ENCODE measurements at places on chromosomes 5 and 9. TPM values are rescaled to one million over a fixed set of nuclear protein-coding genes. Genes with fewer than 3 reads are reported as not detected.

DNA sequence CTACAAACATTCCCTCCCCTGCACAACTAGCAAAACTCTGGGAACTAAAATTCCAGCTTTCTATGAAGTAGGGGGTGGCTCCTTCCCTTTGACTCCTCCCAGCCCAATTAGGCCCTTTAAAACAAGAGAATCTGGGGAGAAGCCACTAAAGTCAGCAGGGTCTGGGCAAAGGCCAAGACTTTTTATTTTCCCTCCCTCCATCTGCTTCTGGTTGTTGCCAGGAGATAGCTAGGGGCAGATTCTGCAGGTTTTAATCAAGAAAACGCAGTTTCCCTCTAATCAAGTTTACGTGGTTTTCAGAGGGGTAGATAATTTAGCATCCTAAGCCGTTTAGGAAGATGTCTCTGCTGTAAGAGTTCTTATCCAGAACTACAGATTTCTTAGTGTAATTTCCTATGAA lies 114.5 kb upstream of the CDH6 start:
- DNase-seq = no peak

GRCh38 chr9:20753761-20754160 lies 69.7 kb downstream of the FOCAD start:
- no peak for DNase-seq

- no peak for DNase-seq
Observed at GRCh38 chr5:53333160-53333559, 147.3 kb upstream of the FST start.

DNA sequence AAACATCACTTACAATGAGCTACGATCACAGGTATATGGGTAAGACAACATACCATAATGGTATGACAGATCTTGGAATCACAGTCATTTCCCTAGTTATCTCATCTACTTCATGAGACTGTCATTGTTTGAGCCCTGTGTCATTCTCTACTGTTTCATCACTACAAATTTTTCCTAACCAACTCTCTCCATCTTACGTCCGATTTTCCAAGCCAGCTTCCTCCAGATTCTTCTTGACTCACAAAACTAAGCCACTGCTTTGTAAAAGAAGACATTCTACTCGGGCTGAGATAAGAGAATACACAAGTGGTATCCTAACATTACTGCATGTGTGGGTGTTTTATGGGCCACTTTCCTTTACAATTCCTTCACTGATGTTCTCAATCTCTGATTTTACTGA lies 49.6 kb downstream of the SERINC5 start:
- DNase-seq = no peak

DNA sequence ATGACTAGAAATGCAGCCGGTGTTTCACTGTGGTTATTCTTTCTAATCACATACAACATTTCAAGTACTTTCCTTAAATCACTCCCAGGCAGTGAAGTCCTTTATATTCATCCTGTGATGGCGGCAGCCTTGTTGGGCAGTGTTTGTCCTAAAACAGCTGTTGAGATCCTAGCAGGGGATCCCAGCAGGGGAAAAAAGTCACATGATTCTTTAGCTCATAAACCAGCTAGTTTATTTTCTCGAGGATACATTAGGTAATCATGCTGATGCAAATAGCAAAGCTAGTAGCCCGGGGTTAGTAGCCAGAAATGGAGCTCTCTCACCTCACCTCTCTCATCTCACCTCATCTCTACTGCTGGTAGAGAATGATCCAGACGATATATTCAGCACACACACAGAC lies 70.5 kb downstream of the FOXD1 start:
- no peak for DNase-seq

GRCh38 chr5:58499231-58499630 lies 8.0 kb downstream of the GAPT start:
- DNase-seq = no peak

GRCh38 chr5:172795318-172795977 lies 24.5 kb upstream of the DUSP1 start:
- DNase-seq = peak; percentile 100

DNA sequence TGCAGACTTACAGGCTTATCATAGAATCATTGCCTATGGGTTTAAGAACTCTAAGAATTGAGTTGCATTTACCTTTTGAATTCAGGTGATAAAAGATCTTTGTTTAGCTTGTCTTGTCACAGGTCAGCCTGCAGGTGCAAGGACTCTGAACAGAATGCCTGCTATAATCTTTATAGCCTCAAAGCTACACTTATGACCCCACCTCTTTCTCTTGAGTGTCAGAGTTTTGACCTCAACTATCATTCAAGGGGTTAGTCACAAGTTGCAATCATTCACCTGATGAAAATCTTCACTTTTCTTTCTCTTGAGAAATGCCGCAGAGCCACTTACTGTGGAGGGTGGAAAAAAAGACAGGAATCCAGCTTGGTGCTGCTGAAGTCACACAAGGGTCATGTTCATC lies 49.5 kb downstream of the ERCC6L2 start:
- DNase-seq = no peak

DNA sequence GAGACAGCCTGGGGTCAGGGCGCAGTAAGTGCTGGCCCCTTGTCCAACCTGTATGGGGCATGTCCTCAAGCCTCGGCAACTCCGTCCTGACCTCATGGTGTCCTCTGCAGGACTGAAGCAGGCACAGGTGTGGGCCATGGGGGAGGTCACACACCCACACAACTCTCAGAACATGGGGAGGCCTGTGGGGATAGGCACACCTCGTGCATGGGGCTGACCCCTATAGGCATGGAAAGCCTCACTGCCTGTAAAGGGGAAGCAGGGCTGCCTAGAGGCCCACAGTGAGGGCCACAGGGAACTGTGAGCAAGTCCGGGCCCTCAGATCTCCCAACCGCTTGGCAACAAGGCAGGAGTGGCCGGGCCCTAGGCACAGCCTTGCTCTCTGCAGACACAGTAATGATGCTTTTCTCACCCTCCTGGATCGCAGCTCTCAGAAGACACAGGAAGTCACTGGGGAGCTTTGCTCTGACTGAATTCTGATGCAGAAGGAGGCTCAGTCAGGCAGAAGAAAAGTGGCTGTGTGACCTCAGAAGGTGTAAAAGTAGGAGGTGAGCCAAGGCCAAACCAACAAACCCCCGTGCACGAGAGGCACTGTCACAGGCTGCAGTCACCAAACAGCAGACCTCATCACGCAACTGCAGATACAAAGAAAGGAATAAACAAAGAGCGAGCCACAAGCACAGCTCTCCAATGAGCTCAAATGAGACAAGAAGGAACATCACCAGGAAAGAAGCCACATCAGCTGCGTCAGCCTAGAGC lies 5.4 kb downstream of the IPPK start:
- no peak for DNase-seq

- no peak for DNase-seq
Observed at GRCh38 chr9:636931-637591, 204.4 kb upstream of the DMRT1 start.

GRCh38 chr9:71383308-71383940 lies 262.0 kb upstream of the TRPM3 start:
- DNase-seq = no peak

GRCh38 chr9:70020217-70020616 lies 23.4 kb upstream of the MAMDC2 start:
- no peak for DNase-seq

GRCh38 chr9:77906991-77907390 lies 124.6 kb downstream of the GNAQ start:
- DNase-seq = no peak

- no peak for DNase-seq
Observed at GRCh38 chr9:33117796-33118195, 41.3 kb upstream of the SMU1 start.

DNA sequence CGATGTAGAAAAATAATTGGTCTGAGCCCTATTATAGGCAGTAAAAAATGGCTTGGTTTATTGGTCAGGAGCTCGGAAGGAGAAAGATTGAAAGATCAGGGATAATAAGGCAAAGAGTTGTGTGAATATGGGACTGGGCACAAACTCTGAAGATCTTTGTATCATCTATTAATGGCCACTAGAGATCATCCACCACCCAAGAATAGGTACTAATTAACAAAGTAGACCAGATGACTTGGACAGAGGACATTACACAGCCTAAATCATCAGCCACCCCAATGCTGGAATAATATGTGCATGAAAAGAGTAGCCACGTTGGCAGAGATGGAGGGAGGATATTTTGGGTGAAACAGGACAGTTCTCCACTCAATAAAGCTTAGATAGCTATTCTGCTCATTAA lies 364.1 kb downstream of the EFNA5 start:
- DNase-seq = no peak

DNA sequence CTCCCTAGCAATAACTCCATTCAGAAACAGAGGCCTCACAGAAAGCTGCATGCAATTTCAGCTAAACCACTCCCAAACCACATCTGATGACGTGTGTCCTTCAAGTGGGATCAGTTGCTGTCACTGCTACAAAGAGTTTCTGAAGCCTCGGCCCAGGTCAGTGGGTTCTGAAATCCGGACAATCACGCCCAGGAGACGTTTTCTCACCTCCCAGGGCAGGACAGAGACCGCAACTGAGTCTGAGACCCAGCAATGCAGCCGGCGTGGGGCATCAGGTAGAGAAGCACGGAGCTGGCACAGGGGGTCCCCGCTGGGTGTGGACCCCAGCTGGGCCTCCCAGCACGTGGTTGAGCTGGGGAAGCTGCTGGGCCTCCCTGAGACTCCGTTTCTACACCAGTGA lies 2.6 kb upstream of the UBE2QL1 start:
- no peak for DNase-seq

DNA sequence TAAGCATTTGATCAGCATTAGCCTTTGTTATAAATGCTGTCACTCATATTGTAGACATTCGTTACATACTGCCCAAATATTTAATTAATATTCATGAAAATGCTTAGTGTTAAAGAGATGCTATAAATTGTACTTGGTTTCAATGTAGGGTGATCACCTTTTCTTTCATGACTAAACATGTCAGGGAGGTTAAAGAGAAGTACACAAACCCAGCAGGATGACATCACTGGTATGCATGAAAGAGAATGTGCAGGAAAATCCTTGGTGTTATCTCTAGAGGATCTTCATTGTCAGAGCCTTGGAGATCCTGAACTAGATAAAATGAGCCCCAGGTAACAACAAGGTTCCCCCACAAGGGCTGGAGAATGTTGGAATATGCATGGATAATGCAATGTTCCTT lies 33.0 kb upstream of the SV2C start:
- DNase-seq = no peak

- no peak for DNase-seq
Observed at GRCh38 chr5:136089791-136090190, 42.9 kb upstream of the SMAD5 start.

DNA sequence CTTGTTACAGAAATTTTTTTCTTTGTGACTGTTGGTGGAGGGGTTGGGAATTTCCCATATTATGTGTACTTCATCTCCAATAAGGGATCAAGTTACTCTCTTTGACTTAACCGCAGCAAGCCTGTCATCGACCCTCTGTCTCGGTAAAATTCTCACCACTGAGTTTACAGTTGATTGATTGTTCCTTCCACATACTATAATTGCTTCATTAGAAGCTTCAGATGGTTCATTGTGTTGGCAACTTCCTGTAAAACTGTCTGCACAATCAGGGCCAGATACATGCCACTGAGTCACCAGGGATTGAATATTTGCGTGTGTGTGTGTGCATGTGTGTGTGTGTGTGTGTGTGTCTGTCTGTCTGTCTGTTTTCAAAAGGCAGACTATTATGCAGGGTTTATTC lies 176.6 kb downstream of the ZNF462 start:
- peak; percentile 21 for DNase-seq

DNA sequence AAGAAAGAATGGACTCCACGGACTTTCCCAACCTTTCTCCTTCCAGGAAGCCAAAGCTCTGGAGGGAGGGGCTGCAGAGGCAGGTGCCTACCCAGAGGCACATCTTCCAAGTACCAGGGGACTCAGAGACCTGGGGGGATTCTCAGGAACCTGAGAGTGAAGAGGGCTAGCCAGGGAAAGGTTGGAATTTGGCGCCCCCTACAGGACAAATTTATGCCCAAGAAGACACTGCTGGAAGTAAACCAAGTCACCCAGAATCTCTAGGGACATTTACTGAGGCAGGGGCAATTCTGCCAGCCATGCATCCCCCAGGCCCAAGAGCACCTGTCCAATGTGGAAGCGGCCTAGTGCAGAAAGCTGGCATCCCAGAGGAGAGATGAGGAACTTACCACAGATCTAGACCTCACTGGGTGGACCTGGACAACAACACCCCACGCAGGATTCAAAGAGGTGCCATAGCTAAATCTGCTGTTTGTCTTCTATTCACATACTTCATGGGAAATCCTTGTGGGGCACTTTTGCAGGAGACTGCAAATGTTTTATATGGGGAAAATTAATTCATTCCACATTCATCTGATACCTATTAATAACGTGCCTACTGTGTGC lies 25.9 kb upstream of the IDNK start:
- no peak for DNase-seq

- DNase-seq = peak; percentile 82
Observed at GRCh38 chr5:71471193-71471592, 15.7 kb downstream of the BDP1 start.

GRCh38 chr9:85157772-85158171 lies 488.2 kb downstream of the NTRK2 start:
- DNase-seq = no peak

DNA sequence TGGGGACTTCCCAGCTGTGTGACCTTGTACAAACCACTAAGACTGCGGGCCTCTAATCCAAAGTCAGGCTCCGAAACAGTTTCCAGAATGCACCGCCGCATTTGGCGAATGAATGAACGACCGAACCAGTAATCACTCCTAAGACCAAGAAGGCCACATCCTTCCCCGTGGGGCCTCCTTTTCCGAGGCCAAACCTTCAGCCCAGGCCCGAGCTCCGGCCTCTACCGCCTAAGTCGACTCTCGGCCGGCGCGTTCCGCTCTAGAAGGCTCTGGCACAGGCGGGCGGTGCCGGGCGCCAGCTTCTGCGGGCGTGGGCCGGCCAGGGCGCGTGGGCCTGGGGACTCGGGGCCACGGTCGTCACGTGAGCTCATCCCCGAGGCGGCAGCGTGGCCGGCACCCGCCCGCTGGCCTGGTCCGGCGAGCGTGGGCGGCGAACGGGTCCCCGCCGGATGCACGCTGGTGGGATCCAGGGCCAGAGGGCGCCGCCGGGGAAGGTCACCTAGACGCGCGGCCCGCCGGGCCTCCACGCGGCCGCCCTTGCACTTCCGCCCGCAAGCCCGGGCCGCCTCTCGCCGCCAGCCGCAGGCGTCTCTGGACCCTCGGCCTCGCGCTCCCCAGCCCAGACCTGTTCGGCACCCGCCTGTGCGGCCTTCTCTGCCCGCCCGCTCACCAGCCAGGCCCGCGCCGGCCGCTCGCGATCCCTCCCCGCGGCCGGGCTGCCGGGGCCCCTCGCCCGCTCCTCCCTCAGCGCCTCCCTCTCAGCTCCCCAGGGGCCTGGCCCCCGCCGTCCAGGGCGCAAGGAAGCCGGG lies 754 bp downstream of the VDAC1 start:
- peak; percentile 82 for DNase-seq

- DNase-seq = peak; percentile 8
Observed at GRCh38 chr9:84300271-84300670, 40.3 kb downstream of the SLC28A3 start.

GRCh38 chr5:38598994-38599617 lies 42.7 kb upstream of the LIFR start:
- peak; percentile 40 for DNase-seq

GRCh38 chr9:98665501-98665900 lies 43.2 kb downstream of the GABBR2 start:
- DNase-seq = no peak

Gene RABL6
- total RNA-seq = 67.4 TPM

Gene PCDHB5
- total RNA-seq = not detected

Gene C9orf153
- total RNA-seq = not detected

Gene OR1B1
- not detected for total RNA-seq

Gene NOXA1
- not detected for total RNA-seq

Gene CCNO
- total RNA-seq = 0.89 TPM

Gene CER1
- total RNA-seq = not detected

Gene GFI1B
- total RNA-seq = not detected

Gene AGXT2
- not detected for total RNA-seq

Gene HNRNPA0
- total RNA-seq = 58.9 TPM

Gene SLCO6A1
- not detected for total RNA-seq

Gene LCN12
- total RNA-seq = not detected

Gene PCDH12
- total RNA-seq = not detected

Gene GRM6
- not detected for total RNA-seq

All from MG63 (cell line).